ENCODE measurements at places on chromosomes 4 and X.

DNA sequence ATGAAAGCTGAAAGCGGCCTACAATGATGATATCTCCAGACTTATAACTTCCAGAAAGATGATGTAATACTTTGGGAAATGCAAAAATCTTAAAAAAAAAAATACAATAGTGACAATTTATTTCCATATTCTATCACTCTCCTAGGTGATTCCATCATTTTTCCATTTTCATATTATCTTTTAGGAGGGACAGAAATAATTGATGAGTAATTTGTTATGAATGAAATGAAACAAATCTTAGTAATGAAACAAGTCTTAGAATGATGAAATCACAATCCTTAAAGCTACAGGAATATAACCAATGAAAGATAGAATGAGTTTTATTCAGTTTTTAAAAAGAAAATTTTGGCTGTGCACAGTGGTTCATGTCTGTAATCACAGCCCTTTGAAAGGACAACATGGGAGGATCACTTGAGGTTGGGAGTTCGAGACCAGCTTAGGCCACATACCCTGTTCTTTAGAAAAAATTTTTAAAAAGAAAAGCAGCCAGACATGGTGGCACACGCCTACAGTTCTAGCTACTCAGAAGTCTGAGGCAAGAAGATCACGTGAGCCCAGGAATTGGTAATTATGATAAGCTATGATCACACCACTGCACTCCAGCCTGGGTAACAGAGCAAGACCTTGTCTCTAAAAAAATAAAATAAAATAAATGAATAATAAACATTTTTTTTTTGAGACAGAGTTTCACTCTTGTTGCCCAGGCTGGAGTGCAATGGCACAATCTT, 21.7 kb downstream of the CLOCK start:
- DNase-seq, result no peak

DNA sequence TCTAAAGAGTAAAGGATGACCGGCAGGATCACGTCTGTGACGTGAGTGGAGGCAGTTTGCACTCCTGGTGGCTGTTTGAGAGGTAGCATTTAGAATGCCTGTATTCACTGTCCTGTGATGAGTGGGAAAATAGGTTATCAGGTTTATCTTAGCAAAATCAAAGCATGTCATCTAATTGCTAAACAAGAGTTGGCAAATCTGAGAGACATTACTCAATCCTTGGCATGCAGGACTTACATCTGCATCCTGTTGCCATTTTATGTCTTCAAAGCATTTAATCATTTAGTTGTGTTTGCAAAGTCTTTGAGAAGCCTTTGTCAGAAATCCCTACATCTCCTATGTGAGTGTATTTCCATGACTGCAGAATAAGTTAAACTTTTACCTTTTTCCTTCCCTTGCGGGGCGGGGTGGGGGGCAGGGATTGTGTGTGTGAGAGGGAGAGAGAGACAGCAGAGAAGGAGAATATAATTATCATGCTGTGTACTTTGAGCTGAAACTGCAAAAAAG, 41.4 kb upstream of the MSANTD1 start:
- no peak for DNase-seq

- DNase-seq, result no peak
Observed at GRCh38 chr4:17285747-17286146, 226.1 kb downstream of the QDPR start.

GRCh38 chrX:101229170-101229569, 9.6 kb downstream of the DRP2 start:
- DNase-seq, result no peak

DNA sequence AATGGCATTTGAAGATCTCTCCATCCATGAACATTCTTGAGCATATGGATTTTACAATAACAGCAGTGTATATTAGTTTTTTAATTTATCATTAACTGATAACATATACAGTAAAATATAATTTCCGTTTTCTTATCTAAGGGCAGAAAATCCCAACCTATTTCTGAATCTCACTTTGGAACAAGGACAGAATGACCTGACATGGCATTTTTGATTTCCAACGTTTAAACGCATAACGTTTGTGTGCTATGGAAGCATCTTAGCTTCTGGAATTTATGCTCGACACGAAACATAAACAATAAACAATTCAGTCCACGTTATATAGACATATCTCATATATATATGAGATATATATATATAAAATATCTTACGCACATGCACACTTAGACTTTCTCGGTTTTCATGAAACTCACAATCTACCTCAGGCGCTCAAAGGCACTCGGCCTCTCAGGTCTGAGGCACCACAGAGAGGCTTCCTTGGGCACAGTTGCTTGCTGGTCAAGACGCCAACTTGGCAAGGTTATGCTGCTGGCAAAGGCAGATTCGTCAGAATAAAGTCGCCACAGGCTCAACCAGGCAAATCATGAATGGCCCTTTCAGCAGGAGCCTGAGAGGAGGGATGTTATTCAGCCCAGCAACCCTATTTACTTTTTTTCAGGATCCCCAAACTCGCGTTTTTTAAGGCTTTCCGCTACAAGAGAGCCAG, 1.0 kb upstream of the UGT8 start:
- DNase-seq, result no peak

- no peak for DNase-seq
Observed at GRCh38 chr4:38957893-38958292, 74.3 kb downstream of the TMEM156 start.

- DNase-seq, result no peak
Observed at GRCh38 chrX:13518126-13518525, 51.3 kb upstream of the EGFL6 start.

DNA sequence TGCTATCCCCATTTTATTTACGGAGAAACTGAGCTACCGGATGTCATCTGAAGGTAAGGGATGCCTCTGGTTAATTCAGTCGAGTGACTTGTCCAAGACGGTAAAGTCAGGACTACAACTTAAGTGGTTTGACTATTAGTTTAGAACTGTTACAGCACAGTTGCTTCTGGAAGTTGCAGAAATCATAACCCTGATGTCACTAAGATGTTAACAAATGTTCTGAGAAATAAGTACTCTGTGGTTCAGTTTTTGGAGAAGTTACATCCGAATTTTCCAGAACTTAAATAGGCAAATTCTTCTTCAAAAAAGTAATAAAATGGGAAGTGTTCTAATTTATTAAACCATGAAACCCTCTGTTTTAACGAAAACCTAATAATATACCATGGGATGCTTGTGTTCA, 3.1 kb downstream of the PPA2 start:
- no peak for DNase-seq

GRCh38 chr4:78032929-78033328, 24.2 kb upstream of the FRAS1 start:
- no peak for DNase-seq

DNA sequence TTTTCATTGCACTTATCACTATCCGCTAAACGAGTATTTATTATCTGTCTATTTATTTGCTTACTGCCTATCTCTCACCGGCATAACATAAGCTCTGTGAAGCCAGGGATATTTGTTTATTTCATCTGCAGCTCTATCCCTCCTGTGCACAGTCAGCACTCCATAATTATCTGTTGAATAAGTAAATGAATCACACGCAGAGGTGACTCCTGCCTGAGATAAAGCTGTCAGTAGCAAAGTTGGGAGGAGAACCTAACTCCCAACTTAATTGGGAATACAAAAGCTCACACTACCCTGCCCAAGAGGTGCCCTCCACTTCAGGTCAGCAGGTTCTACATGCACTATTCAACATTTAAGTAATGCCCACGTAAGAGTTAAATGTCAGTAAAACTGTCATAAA, 85.7 kb downstream of the CORIN start:
- DNase-seq, result no peak

GRCh38 chr4:67879486-67879885, 4.3 kb downstream of the TMPRSS11D start:
- DNase-seq, result no peak

- DNase-seq, result no peak
Observed at GRCh38 chr4:73650250-73650649, 30.0 kb upstream of the RASSF6 start.

GRCh38 chr4:111776561-111776960, 368.7 kb upstream of the FAM241A start:
- no peak for DNase-seq

- DNase-seq, result no peak
Observed at GRCh38 chr4:41072021-41072777, 142.1 kb downstream of the APBB2 start.

GRCh38 chr4:147060151-147060931, 114.7 kb upstream of the TTC29 start:
- no peak for DNase-seq

DNA sequence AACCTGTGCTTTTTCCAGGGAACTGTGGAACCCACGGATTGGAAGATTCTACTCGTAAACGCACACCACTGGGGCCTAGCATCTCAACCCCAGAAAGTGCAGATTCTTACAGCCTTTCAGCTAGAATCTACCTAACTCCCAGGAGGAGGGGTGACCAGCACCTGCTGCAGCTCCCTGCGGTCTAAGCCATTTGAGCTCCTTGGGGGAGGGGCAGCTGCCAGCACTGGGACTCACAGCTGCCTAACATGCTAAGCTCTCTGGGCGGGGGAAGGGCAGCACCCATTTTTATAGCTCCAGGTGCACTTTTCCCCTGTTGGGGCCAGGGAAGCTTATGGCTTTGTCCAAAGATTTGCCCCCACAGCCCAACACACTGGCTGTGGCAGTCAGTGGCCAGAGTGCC, 595.7 kb upstream of the EPHA5 start:
- no peak for DNase-seq

DNA sequence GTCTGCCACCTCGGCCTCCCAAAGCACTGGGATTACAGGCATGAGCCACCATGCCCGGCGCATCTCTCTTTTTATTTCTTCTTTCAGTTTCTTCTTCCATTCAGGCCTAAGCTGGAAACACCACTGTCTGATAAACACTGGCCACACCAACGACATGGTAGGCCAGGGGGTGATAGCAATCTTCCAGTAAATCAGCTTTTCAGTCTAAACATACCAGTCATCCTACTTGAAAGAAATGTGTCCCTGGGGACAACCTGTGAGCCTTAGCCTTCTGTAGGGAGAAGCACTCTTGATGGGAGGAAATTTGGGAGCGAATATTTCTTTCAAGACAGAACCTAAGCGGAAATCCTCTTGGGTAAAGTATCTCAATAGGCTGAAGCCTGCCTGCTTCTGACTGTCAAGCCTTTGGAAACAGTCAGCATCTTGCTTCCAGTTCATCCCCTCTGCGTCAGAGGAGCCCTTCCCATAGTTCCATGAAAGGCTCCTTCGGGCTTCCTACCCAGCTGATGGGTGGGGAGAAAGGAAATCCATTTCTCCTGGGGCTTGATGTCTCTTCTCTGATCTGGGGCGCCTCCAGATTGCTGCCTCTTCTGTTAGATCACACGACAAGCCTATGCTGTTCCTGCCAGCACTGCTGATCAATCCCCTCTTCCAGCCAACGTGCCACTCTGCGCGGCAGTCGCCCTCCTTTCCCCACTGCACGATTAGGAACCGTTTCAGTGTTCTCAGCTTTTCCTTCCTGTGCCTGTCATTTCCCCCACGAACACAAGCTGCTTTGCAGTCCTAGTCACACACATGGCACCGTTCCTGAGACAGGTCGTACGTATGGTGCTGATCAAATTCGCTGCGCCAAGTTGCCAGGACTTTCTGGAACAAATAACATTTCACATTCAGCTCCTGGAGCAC, 49.5 kb upstream of the CBR4 start:
- no peak for DNase-seq

DNA sequence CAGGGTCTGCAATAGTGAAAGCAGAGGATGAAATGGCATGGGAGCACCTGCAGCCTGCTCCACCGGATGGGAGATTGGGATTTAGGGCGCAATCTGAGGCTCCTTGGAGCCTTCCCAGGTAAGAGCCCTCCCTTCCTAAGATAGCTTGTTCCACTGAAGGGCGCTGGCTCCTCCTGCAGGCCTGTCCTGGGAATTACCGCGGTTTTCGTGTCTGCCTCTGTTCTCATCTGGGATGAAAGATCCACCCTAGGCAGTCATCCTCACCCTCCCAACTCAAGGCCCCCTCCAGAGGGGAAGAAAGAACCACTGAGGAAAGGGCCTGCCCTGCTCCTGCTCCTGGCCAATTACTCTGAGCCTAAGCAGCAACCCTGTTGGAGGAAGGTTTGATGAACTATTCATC, 547.5 kb downstream of the SMARCA1 start:
- DNase-seq, result no peak

GRCh38 chrX:903116-903515, 272.5 kb downstream of the SHOX start:
- DNase-seq, result no peak

DNA sequence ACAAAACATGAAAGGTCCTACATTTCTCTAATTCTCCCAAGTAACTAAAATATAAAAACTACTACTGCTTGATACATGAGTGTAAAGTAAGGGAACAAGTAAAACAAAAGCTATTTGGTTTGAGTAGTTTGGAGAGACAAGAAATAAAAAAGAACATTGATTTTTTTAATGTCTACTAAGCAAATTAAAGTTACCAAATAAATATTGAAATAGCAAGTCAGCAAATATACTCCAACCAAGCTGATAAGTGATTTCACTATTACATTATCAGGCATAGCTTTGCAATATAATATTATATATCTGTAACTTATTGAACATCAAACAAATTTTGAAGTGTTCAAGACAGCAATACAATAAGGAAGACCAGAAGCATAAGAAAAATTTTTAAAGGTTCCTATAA, 60.3 kb downstream of the LCORL start:
- DNase-seq, result no peak

DNA sequence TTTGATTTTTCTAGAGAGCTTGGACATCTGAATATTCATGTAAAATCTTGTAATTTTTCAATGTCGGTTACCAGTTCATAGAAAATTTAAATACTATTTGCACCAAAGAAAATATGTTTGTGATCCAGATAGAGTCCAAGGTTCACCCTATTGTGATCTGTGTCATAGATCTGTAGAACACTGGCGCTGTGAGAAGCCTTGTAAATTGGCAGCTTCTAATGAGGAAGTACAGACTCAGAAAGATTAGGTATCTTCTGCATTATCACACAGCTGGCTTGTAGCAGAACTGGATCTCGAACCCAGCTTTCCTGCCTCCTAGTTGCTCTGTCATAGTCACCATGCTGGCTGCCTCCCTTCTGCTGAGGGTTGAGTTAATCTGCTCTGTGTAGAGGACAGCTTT, 106.5 kb upstream of the PAK3 start:
- no peak for DNase-seq

- DNase-seq, result no peak
Observed at GRCh38 chr4:128856246-128856645, 46.7 kb downstream of the JADE1 start.

- no peak for DNase-seq
Observed at GRCh38 chr4:121785479-121785878, 15.6 kb upstream of the EXOSC9 start.

DNA sequence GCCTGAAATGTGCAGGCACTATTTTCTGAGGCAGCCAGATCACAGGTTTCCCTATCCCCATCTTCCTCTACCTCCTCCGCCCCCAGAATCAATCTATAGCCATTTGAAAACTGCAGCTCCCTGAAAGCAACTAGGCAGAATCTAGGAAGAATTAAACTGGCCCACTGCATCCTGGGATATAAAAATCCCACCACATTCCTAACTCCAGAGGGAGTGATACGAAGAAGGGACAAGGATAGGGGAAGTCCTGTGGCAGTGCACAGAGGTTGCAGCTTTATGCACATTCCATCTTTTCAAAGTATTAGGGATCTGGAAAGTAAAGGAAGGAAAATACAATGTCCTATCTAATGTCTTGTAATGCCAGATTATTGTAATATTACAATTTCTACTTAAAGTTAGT, 18.3 kb upstream of the HERC3 start:
- no peak for DNase-seq

GRCh38 chrX:75155447-75155826, 646 bp downstream of the ABCB7 start:
- DNase-seq, result no peak

- DNase-seq, result no peak
Observed at GRCh38 chrX:129574214-129574613, 34.2 kb downstream of the OCRL start.

Measured in stimulated activated CD8-positive, alpha-beta memory T cell treated with anti-CD3 and anti-CD28 coated beads, Interleukin-4, amount 100 ng/mL, for 4 hours (primary cell).